Naive thymus-derived CD4-positive, alpha-beta T cell (primary cell): ENCODE measurements at places on chromosomes 5 and 9.

DNA sequence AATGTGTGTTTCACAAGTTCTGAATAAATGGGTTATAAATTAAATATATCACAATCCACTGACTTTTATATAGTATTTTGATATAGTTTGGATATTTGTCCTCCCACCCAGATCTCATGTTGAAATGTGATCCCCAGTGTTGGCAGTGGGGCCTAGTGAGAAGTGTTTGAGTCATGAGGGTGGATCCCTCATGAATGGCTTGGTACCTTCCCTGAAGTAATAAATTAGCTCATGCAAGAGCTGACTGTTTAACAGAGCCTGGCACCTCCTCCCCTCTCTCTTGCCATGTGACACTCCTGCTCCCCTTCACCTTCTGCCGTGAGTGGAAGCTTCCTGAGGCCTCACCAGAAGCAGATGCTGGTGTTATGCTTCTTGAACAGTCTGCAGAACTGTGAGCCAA is 127.9 kb upstream of the PALM2AKAP2 start:
- DNase-seq, result no peak

DNA sequence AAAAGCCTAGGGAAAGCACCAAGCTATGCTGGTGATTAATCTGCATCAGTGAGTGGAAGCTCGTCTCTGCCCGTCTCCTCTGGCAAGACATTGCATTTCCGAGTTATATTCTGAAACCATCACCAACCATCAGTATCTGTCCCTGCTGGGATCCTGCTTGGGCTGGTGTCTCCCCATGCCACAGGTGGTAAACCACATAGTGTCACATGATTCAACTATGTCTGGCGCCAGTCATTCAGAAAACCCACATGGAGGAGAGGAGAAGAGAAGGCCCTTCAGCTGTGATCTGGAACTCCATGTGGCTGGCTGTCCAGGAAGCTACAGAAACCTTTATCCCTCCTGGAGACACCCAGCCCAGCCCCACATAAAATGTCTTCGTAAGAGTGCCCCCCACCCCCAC is 4.8 kb downstream of the IL9 start:
- no peak for DNase-seq

GRCh38 chr5:36378551-36378950 is 76.8 kb upstream of the RANBP3L start:
- no peak for DNase-seq

- no peak for DNase-seq
These were observed 81.6 kb downstream of the ADAMTS16 start for GRCh38 chr5:5221724-5222123.

DNA sequence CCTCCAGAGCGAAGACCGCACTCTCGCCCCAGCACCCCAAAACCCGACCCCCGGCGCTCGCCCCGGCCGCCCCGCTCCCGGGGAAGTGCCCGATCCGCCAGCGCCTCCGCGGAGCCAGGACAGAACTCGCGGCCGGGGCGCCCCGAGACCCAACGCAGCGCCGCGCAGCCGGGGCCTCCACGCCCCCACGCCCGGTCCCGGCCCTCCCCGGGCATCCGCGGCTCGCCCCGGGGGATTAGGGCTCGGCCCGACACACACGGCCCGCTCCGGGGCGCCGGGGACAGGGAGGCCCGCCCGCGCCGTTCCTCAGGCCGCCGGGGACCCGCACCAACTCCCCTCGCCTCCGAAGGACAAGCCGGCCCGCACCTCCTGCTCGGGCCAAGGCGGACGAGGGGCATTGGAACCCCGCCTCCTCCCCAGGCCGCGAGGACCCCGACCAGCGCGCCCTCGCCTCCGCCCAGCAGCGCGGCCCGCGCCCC is 544 bp downstream of the FNBP1 start:
- peak; percentile 29 for DNase-seq

DNA sequence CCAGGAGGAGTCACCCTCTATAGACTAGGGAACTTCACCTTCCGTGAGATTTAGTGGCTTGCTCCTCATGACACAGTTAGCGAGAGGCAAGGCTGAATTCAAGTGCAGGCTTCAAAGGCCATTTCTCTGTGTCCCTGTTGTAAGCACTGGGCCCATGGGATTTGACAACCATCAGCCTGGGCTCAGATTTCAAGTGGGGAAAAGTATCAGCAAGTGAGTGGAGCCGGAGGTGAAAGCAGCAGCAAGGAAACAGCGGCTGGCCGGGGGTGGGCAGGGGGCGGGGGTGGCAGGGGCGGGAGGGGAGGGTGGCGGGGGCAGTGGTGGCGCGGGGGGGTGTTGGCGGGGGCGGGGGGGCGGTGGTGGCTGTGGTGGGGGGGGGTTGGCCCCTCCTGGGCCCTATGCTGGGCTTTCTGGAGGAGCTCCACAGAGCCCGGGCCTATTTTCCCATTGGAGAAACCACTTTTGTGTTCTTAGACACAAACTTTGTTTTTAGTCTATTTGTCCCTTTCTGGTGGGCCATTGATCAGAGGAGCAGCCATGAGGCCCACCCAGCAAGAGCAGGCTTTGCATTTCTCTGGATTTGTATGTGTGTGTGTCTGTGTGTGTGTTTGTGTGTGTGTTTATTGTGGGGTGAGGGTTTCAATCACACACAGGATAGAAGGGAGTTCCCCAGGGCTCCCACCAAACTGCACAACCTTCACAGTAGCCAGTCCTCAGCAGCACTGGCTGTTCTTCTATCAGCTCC is 165.4 kb upstream of the RAI14 start:
- DNase-seq, result no peak

DNA sequence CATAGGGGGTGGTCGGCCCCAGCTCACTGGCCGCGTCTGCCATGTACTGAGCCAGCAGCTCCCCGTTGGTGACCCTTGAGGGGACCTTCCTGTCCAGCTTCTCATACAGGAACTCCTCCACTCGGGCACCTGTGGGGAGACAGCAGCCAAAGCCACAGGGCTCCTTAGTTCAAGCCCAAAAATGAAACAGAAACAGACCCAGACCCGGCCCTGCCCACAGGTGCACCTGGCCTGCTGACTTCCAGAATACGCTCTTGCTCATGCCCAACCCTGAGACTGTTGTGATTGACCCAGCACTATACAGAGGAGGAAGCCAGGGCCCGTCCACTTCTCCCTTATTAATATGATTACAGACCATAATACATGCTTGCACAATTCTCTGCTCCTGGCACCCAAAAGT is 7.0 kb downstream of the SH3GLB2 start:
- DNase-seq, result no peak

DNA sequence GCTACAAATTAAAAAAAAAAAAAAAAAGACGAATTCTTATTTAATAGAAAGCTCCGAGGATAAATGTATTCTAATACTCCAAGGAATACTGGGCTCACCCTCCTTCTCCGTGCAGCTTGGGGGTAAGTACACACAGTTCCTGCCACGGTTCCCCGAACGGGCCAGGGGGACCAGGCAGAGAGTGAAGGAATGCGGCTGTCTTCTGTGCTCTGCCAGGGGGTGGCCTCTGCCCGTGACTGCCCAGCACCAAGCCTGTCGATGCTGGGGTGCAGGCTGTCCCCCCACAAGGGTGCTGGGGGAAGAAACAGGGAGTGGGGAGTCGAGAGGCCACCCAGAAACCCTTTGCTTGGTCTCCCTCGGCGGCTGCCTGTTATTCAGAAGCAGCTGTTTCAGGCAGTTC is 410.1 kb upstream of the IRX1 start:
- no peak for DNase-seq
